NCI-H1436 (cell line): ENCODE measurements at places on chromosomes 5 and 9.

- no peak for DNase-seq
Measured at GRCh38 chr9:124790801-124791505, 14.0 kb downstream of the OLFML2A start.

- DNase-seq: peak; percentile 57
Measured at GRCh38 chr5:152329761-152330283, 75.3 kb downstream of the NMUR2 start.

GRCh38 chr5:3266861-3267260 lies 328.8 kb upstream of the IRX1 start:
- DNase-seq: no peak

- no peak for DNase-seq
Measured at GRCh38 chr5:109922381-109922995, 232.8 kb downstream of the MAN2A1 start.

DNA sequence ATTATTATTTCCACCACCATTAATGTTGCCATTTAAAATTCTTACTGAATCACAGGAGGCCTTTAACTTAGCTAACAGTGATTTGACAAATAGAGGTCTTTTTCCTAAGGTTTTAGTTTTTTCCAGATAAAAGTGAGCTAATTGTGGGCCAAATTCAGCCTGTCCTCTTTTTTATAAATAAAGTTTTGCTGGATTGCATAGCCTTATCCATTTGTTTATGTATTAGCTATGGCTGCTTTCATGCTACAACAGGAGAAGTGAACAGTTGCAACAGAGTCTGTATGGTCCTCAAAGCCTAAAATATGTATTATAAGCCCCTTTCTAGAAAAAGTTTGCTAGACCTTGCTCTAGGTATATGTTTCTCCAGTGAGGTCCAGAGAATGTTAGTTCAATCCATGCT lies 172.4 kb downstream of the GDNF start:
- DNase-seq: no peak

DNA sequence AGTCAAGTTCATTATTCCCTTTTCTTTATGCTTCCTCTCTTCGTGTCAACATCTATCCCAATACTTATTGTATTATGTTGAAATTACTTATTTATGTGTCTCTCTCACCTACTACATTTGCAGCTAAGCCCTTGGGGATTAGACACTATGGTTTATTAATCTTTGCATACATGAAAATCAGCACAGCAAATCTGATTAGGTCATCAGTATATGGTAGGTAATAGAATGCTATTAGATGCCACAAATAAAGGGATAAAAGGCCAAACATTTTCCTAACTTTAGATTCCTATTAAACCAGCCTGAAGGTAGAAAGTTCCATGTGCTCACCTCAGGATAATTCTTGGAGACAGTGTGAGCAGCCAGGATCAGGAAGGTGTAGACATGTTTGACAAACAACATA lies 490.1 kb upstream of the MPDZ start:
- DNase-seq: no peak

DNA sequence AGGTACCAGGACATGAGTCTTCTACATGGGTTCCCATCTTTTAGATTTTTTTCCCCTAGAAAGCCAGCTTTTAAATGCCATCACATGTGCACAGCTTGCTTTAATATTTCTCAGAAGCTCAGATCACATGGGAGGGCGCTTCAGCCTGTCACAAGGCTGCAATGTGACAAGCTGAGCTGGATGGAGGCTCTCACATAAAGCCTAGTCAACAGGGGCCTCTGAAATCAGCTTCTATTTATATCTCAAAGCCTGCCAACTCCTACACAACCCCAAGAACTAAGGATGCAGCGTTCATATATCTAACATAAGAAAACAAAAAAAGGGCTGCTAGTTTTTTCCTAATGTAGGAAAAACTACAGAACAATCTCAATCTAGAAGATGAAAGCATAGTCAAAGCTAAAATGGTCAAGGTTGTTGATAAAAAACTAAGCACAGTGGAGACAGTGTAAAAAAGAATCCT lies 2.3 kb downstream of the ZFAND5 start:
- peak; percentile 25 for DNase-seq
